ELF-1 (cell line): ENCODE measurements at places on chromosomes 1 and 21.

GRCh38 chr1:153968000-153968363 lies 280 bp downstream of the CREB3L4 start:
- no peak for DNase-seq

GRCh38 chr1:110756506-110756905 lies 81.8 kb upstream of the KCNA3 start:
- DNase-seq, result no peak

DNA sequence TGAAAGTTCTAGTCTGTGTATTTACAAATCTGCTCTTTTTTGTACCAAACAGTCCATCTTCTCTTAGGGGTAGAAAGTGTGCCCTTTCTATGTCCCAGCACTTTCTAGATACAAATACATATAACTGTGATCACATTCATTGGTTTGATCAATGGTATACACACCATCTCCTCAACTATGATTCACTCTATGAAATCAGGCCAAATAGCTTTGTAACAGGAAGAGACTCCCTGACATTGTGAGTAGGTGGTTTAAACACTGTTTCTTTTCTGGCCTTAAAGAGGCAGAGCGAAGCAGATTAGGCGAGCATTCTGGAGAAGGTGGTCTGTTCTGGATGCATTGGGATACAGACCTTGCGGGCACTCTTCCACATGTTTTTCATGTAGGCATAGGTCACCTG lies 39.3 kb upstream of the EXOSC10 start:
- DNase-seq, result no peak

DNA sequence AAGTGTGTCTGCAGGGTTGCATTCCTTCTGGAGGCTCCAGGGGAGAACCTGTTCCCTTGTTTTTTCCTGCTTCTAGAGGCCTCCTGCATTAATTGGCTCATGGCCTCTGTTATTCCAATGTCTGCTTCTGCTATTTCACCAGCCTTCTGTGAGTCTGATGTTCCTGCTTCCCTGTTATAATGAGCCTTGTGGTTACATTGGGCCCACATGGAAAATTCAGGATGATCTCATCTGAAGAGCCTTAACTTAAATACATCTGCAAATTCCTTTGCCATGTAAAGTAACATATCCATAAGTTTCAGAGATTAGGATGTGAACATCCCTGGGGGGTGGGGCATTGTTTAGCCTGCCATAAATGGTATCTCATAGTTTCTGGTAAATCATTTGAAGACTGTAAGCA lies 181.1 kb downstream of the RWDD3 start:
- no peak for DNase-seq

DNA sequence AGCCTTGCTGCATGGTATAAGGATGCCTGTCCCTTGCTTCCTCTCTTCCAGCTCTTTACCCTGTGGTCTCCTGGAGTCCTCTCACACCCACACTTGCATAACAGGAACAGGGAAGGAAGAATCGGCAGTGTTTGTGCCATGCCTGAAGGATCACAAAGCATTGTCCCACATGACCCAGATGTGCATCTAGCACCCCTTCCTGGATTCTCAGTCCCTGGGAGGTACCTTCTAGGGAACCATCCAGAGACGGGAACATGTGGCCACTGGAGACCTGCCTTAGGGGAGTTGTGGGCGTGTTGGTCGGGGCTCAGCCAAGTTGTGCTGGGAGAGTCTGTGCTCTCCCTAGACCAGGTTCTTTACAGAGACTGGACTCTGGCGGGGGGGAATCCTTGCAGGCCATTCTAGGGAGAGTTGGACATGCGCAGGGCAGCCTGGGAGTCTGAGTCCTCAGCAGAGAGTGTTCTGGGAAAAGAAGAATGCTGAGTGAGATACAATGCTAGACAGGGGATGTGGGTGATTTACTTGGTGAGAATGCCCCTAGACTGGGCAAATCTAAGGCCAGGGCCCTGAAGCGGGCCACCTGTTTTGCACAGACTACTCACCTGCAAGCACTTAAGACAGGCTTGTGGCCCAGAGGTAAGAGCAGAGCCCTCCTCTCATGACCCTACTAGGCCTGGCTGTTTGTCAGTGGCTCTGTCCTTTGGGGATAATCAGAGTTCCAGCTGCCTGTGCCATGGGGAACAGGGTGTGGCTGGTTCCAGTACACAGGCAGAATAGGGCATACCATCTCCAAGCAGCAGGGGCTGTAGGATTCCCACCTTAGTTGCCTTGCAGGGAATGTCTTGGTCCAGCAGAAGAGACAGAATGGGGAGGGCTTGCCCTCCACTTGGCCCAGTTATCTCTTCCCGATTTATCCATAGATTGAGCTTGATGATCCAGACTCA lies 89.8 kb downstream of the MAN1C1 start:
- no peak for DNase-seq
